CD4-positive, alpha-beta T cell treated with Interleukin-1 beta for 1 hour (primary cell): ENCODE measurements at places on chromosomes 4 and X.

GRCh38 chr4:117378942-117379341 lies 293.6 kb upstream of the TRAM1L1 start:
- DNase-seq, result no peak

- no peak for DNase-seq
These were observed 395.7 kb downstream of the DTHD1 start for GRCh38 chr4:36677112-36677511.

DNA sequence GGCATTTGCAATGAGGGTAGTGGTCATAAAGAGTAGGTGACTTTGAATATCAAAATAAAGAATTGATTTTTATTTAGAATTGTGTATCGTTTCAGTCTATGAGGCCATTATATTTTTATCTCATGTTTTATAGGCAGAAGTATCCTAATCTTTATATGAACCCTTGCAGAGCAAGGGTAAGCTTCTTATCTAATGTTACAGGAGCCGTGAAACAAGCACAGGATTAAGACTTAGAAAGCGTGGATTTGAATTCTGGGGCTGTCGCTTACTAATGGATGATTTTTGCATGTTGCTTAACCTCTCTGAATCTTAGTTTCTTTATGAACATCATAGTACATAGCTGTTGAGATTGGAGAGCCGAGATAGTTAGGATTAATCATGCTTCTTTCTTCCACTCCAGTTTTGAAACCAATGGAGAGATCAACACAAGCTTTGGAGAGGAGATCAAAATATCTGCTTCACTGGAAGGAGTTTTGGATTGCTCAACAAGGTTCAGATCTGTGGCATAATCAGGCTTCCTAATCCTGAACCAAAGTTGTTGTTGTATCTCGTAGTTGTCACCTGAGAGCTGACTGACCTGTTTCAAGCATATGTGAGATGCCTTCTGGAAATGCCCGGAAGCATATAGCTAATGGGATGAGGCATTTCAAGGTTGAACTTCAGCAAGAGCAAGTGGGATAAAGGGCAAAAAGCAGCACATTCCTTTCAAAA lies 166.9 kb upstream of the GK2 start:
- DNase-seq, result no peak

DNA sequence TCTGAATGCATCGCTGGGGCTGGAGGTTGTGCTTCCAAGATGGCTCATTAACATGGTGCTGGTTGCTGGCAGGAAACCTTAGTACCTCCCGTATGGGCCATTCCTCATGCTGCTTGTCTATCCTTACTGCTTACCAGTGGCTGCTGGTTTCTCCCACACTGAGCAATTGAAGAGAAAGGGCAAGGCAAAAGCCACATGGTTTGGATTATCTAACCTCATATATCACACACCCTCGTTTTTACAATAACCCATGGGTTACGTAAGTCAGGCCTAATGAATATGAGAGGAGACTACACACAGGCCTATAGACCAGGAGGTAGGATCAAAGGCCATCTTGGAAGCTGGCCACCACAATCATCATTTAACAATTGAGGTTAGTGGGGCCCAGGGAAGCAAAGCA lies 141.8 kb upstream of the EDNRA start:
- no peak for DNase-seq

DNA sequence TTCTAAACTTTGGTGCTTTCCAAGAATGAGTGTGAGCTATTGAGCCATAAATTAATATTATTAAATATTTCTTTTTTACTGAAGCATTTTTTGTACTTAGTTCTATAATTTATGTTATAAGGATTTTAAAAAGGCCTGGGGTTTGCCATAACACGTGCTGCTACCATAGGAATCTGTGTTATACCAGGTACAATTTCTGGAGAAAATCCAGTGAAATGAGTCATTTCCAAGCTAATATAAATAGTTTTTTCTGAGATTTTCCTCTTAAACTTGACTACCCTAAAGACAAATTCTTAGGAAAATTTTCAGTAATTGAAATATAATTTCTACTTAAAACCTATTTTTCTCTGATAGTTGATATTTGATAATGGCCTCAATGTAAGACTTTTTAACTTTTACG lies 130.8 kb downstream of the TLL1 start:
- no peak for DNase-seq
